ENCODE measurements at places on chromosomes 3 and 15. TPM values are rescaled to one million over a fixed set of nuclear protein-coding genes. Genes with fewer than 3 reads are reported as not detected.

DNA sequence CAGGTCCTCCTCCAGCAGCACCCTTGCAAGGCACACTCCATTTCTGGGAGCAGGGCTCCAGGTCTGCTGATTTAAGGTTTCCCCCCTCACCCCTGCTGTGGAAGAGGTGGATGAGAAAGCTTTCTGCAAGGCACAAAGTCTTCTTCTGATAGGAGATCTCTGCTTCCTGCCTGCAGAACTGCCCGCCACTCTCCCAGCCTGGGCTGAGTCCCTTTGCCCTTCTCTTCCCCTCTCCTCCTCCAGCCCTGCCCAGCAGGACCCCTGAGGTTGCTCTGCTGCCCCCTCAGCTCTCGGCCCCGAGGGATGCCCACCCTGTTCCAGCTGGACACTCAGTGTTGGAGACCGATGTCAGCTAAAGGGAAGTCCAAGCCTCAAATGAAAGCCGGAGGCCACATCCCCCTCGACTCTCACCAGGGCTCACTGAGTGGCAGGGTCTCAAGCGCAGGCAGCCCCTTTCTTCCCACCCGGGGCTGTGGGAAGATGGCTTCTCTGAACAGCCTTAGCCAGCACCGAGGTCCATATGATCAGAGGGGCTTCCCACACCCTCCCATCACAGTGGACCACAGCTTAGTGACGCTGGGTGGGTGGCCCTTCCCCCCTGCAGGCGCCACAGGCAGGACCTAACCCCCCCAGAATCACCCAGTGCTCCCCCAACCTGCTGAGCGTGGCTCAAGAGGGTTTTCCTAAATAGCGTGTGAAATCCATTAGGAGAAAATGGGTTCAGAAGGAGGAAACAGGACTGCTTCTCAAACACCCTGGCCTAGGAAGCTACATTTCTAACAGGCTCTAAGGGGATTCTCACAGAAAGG is 4.0 kb downstream of the ATP10A start:
- DNase-seq: no peak

GRCh38 chr3:186640929-186641328 is 730 bp downstream of the FETUB start:
- no peak for DNase-seq

- DNase-seq: no peak
Measured at GRCh38 chr3:178732824-178733223, 196.6 kb downstream of the KCNMB2 start.

DNA sequence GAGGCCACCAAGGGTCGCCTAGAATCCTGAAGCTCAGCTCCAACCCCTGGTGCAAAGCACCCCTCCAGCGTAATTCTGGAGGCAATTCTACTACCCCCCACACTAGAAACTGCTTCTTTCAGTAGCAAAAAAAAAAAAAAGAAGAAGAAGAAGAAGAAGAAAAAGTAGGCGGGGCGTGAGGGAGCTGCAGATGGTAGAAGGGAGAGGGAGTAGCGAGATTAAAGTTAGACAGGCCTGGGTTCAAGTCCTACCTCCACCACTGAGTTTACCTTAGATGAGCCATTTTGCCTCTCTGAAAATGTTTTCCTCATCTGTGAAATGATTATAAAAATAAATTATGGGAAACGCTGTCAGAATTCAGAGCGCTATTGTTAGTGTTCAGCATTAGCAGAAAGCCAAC is 913 bp downstream of the FAM174B start:
- DNase-seq: no peak

DNA sequence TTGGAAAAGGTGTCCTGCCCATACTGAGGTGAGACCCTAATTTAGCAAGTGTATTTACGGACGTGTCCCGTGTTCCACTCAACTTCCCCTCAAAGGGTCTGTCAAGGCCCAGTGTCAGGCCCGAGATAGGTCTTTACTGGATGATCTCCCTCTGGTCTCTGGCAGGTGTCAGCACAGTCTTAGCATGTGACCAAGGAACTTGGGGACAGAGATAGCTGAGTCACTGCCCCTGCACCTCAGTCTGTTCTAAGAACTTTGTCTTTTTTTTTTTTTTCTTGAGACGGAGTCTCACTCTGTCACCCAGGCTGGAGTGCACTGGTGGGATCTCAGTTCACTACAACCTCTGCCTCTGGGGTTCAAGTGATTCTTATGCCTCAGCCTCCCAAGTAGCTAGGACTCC is 32.1 kb upstream of the ALPK3 start:
- DNase-seq: no peak

DNA sequence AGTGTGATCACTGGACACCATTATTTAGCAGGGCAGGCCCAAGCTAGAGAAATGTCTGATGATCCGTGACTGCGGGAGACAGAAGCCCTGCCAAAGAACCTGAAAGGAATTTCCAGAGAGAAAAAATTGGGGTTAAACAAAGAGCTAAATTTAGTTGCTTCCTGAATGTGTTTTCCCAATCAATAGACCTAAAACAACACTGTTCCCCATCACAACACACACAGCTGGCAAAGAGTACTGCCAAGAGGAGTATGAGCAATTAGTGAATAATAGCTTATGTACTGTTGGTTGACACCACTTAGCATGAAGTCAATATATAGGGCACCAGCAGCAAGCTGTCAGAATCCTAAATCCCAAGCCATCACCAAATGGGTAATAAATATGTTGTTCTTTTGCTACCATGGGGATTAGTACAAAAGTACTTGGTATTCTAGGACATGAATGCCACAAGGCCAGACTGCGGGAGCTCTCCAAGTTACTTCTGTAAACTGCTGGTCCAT is 35.7 kb downstream of the CLK3 start:
- DNase-seq: peak; percentile 47

- no peak for DNase-seq
Measured at GRCh38 chr15:46703020-46703861, 1014.1 kb upstream of the SEMA6D start.

DNA sequence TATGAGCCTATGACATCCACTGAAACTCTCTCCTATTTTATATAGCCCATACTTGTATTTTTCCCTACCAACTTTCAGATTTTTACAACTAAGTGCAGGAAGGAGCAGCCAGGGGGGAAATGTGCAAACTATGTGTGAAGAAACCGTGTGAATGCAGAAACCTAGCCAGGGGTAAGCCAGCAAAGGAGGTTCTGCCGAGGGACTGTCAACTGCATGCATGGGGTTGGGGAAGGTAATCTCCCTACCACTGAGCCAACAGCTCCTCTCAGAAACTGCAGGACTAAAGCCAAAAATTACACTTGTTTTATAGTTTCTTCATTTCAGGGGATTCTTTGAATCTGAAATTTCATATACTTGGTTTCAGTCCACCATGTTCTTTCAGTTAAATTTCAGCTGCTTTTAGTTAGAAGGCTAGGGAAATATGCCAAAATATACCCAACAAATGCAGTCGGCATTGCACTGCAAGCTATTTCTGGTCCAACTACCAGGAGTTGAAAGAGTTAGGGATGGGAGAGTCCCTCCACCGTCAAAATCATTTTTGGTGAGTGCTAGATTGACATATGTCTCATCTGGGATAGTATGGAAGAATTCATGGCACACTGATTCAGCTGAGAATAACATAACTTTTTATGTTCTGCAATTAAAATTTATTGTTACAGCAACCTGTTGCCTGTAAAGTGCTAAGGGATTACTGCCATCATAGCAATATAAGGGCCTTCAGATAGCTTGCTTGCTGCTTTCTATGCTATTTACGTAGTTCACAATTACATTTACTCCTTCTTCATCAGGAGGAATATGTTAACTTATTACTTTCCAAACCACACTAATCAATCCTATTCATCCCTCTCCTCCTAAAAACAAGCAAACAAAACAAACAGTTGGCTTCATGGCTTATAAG is 904.2 kb downstream of the ROBO1 start:
- DNase-seq: no peak

DNA sequence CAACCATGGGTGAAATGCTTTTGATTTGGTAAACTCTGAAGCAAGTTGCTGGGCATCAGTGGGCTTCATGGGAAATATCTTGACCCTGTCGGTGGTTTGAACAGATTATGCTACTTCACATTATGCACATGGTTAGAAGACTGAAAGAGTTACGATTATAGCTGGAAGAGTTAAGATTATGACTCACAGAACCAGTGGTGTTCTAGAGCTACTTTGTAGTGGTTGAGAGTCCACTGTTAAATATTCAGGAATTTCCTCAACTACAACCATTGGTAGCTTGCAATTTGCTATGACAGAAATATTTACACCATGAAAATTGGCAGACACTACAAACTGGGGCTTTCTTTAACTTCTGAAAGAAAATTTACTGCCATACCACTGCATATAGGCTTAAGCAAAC is 99.3 kb downstream of the GADL1 start:
- no peak for DNase-seq

DNA sequence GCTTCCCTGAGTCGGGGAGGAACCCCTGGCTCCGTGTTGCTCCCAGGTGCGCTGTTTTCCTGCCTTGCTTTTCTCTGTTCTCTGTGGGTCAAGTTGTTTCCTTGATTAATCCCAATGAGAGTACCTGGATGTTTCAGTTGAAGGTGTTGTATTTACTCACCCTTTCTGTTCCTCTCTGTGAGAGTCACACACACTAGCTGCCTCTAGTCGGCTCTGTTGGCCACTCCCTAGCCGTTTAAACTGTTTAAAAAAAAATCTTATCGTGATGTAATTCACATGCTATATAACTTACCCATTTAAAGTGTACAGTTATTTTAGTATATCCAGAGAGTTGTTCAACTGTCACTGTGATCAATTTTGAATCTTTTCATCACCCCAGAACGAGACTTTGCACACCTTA is 74.0 kb downstream of the AKAP13 start:
- DNase-seq: no peak

DNA sequence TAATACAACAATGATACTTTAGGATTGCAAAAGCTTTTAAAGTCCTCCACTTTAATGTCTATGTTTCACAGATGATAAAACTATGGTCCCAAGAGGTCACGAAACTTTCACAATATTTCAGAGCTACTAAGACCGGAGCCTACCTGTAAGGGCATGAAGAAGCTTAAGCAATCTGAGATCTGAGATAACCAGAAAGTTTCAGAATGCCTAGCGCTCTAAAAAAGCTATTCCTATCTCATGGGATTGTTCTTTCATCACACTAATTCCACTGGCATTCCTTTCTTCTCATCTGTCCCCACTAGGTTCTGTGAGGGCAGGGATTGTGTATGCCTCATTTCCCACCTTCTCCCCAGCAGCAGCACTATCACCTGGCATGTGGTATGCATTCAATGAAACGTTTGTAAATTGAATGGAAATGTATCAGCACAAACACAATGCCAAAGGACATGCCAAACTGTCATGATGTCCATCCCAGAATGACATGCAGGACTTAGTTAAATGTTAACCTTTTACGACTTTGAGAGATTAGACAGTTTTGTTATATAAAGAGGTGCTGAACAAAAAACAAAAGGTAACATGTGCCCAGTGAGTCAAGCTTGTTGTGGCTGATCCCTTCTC is 104.7 kb upstream of the NR2F2 start:
- no peak for DNase-seq

GRCh38 chr3:150564243-150564642 is 17.7 kb downstream of the EIF2A start:
- DNase-seq: no peak

GRCh38 chr3:193314161-193314560 is 64.4 kb downstream of the ATP13A5 start:
- no peak for DNase-seq

- no peak for DNase-seq
Measured at GRCh38 chr3:117463276-117464115, 753.9 kb downstream of the TUSC7 start.

DNA sequence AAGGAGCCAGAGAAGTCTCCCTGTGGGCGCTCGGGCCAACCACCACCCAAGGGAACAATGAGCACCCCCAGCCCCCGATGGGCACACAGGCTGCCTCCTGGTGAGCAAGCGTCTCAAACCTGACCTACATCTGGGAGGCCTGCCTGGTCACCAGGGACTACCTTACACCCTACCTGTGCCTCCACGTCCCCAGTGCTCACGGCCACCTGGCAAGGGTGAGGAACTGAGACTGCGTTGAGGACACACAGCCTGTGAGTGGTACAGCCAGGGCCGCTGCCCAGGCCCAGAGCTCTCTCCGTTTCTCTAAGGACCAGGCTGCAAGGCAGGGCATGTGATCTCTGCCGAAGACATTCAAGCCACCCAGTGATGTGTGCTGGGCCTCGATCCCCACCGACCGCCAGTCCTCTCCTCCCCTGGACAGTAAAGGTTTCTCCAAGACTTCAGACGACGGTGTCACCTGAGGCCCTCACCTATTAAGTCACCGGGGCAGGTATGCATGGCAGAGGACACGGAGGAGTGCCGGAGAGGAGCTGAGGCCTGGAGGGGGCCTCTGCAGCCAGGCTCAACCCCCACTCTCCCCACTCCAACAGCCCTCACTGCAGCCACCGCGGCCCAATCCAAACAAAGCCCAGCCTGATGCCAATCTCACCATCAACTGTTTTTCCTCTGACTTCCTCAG is 2.8 kb downstream of the GOLGA8A start:
- DNase-seq: no peak

GRCh38 chr3:134857356-134857755 is 62.3 kb downstream of the EPHB1 start:
- DNase-seq: no peak

DNA sequence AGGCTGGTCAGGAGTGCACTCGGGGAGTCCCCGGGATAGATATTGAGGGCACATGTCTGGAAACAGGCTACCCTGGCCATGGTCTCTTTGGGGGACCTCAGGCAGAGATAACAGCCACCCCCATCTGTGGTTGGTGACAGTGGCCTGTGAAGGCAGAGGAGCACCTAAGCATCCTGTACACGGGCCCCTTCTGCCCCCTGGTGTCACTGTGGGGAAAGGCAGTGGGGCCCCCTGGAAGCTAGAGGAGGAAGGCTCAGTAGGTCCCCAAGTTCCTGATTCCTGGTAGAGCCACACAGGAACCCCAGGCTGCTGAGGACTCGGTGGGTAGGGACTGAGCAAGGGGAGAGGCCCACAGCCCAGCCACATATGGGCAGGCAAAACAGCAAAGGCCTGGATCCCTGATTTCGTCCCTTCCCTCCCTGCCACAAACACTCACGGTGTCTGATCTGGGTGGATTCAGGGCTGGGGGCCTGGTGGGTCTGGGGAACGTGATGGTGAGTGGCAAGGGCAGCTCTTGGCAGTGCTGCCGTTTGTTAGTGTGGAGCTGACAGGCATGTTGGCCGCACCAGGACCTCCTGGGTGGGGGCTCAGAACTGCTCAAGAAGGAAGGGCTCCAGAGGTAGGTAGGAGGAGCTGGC is 14.1 kb upstream of the CXCR6 start:
- no peak for DNase-seq

ANKRD34C gene
- not detected for total RNA-seq

KY gene
- total RNA-seq: 0.33 TPM

THAP10 gene
- 6.3 TPM for total RNA-seq

ADPRH gene
- total RNA-seq: 7.5 TPM

MBNL1 gene
- 199 TPM for total RNA-seq

ZPLD1 gene
- not detected for total RNA-seq

TGM4 gene
- not detected for total RNA-seq

PRICKLE2 gene
- 18.4 TPM for total RNA-seq

KLHL18 gene
- 12.9 TPM for total RNA-seq

NDN gene
- 51.6 TPM for total RNA-seq

KAT2B gene
- total RNA-seq: 70.5 TPM

CD200R1 gene
- total RNA-seq: 0.37 TPM

CAPN3 gene
- total RNA-seq: 5.3 TPM

RTP1 gene
- not detected for total RNA-seq
